ENCODE measurements at places on chromosomes 6 and 20.

DNA sequence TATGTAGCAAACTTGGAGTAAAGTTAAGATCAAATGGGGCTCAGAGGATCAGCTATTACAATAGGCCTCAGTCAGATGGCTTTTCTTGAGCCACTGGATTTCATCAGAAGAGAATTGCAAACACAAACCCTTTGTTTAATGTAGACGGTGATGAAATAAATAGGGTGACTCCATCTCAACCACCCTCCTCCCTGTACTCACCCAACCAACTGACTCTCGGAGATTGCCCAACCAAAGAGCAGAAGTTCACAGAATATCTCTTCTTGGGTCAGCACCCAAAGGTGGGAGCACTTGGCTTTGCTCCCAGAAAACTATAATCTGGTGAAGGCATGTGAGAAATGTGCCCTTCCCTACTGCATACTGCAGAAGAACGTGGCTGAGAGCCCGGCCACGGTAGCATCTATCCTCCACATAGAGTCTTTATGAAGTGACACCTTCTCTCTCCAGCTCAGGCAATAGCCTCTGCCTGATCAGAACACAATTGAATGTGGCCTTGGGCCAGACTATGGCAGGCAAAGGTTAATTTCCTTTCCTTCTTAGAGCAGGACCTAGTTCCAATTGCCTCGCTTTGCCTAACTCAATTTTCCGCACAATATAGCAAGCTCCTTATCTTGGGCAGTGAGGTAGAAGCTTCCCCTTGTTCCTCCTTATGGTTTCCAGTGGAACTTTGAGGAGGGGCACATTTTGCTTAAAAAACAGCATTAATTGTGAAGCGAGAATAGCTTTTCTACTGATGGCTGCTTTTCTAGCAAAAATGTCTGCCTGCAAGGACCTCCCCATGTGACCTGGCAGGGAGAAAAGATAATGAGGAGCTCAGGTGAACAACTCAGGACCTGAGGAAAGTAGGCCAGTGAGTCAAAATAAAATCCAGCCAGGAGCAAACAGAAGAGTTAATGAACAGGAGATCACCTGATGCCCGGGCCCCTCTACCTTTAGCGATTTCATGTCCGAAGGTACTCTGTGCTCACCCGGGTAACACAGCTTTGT lies 79.4 kb downstream of the GFOD1 start:
- no peak for DNase-seq

DNA sequence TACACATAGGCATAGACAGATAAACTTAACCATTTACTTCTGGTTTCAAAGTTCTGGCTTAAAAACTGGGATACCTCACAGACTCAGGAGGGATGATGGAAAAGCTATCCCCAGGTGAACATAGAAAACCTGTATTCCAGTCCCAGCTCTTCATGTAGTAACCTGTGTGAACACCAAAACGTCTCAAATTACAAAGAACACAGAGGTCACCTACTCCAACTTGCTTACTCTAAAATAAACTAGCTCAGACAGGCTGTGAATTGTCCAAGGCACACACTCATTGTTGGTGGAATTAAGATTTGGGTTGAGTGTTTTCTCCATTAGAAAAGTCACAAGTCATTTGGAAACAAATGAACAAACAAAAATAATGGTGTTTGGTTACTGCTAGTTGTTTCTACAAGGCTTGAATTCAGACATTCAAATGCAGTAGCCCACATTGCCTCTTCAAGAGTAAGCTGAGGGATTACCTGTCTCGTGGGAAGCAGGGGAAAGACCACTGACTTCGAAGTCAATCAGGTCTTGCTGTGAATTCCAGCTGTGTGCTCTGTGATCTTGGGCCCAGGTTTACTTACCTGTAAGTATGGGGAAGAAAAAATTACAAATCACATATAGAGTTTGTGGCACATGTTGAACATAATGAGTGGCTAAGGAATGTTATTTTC lies 48.2 kb upstream of the LRRC1 start:
- no peak for DNase-seq

DNA sequence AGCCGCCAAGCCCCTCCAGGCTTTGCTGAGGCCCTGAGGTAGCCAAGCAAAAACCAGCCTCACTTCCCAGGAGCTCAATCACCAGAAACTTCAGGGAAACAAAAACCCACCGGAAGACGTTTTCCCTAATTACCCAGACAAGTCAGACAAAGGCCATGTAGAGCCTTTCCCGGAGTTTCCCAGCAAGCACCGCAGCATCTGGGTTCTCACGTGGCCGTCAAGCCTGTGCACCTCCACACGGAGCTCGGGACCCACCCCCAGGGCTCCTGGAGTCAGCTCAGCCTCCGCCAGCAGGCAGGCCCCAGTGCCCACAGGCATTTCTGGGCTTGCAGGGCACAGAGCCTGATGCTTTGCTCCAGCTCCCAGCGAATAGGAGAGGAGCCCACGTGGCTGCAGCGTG lies 10.1 kb upstream of the MRGBP start:
- DNase-seq: no peak

DNA sequence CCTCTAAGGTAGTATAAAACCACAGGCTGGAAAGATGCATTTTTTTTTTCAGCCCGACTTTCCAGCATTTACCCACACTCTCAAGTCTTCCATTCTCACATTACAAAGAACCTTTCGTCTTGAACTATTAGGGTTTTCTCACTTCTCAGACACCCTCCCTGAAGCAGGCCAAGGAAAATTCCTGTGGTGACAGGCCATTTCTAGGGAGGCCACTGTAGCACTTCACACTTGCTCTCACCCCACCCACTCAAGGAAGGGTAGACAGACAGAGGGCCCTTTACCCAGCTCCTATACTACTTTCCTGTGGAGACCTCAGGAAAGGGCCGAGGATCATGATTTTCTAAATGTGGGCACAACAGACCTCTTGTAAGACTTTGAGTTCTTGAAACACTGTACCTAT lies 27.7 kb downstream of the KCNS1 start:
- no peak for DNase-seq
